Effector memory CD8-positive, alpha-beta T cell (primary cell): ENCODE measurements at places on chromosomes 12 and 14.
A peak's percentile ranks its signal among the peaks of the same experiment; 100 is the strongest.

DNA sequence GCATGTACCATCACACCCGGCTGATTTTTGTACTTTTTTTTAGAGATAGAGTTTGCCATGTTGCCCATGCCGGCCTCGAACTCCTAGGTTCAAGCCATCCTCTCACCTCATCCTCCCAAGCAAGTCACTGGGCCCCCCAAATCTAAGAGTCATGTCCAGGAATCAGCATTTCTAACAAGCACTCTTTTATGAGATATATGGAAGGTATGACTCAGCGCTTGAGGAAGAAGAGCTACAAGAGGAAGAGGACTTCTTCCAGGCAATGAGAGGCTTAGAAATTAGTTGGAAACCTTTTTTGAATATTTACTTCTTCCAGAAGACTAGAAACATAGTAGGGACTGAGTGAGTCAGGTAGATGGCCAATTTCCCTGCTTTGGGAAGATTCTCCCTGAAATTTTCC lies 114.5 kb downstream of the HMGA2 start:
- no peak for DNase-seq

DNA sequence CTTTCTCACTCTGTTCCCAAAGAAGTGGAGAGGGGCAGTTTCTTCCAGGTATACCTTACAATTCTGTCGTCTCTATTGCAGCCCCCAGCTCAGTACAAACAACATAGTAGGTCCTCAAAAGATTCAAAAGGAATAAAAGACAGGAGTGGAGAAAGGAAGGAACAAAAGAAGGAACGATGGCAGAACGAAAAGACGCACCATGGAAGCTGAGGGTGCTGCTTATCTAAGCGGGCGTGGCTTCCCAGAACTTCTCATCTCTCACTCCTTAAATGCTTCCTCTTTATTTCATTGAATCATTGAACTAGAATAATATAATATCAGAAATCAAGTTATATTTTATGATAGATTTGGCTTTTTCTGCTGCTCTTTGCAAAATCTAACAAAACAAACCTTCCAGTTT lies 13.7 kb upstream of the LTA4H start:
- DNase-seq: no peak

DNA sequence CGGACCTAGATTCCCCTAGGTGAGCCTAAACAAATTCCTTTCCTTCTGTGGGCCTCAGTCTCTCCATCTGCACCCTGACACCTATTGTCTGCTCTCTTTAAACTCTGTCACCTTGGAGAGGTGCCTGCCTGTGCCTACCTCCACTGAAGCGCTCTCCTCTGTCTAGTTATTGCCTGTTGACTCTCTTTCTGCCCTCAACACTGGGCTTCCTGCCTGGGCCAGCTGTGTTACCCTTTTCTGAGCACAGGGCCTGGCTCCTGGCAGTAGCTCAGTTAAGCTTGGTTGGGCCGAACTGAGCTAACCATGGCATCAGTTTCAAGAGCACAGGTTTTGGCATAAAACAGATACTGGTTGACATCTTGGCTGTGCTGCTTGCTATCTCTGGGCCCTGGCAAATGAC lies 43.5 kb downstream of the PRMT8 start:
- DNase-seq: no peak

- DNase-seq: no peak
Observed at GRCh38 chr14:41130274-41130673, 476.4 kb upstream of the LRFN5 start.

DNA sequence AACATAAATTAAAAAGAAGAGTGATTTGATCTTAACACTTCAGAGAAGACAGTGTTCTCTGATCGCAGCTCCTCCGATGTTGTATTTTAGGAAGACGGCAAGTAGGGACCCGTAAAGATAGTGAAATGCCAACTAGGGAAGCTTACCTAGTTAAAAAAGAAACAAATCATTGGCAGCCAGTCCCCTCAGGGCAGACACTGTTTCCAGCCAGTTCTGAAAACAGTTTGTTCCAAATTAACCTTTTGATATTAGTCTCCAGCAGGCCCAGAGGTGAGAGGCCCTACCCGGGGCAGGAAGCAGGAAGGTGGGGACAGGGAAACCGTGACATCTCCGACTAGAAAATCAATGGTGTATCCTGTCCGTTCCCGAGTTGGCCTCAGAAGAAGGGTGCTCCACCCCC lies 56.0 kb downstream of the KSR2 start:
- DNase-seq: no peak

DNA sequence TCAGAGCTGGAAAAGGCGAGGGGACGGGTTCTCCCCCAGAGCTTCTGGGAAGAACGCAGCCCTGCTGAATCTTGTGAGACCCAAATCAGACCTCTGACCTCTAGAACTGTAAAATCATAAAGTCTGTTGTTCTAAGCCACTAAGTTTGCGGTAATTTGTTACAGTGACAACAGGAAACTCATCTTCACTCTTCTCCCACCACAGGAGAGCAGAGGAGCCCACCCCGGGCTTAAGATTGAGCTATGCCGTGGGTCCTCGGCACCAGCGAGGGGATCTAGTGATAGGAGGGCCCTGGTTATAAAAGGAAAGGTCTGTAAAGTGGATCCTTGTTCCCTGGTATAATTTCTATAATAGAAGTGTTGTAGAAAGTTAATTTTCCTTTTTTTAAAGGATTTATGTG lies 7.6 kb downstream of the MLXIP start:
- DNase-seq: no peak

DNA sequence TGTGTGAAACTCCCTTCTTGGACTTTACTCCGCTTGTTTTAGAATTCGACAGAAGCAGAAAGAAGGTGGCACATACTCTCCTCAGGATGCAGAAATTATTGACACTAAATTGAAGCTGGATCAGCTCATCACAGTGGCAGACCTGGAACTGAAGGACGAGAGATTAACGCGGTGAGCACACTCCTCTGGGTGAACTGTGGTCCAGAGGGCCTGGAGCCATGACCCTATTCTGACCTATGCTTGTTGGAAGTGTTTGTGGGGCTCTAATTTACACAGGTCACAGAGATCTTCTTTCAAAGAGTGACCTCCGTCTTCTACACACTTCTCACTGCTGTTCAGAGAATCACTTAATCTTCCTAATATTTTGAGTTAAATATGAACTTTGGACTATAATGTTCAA lies 72.5 kb upstream of the MYF6 start:
- DNase-seq: no peak

- DNase-seq: peak; percentile 5
Observed at GRCh38 chr12:12171991-12172511, 94.8 kb downstream of the LRP6 start.

DNA sequence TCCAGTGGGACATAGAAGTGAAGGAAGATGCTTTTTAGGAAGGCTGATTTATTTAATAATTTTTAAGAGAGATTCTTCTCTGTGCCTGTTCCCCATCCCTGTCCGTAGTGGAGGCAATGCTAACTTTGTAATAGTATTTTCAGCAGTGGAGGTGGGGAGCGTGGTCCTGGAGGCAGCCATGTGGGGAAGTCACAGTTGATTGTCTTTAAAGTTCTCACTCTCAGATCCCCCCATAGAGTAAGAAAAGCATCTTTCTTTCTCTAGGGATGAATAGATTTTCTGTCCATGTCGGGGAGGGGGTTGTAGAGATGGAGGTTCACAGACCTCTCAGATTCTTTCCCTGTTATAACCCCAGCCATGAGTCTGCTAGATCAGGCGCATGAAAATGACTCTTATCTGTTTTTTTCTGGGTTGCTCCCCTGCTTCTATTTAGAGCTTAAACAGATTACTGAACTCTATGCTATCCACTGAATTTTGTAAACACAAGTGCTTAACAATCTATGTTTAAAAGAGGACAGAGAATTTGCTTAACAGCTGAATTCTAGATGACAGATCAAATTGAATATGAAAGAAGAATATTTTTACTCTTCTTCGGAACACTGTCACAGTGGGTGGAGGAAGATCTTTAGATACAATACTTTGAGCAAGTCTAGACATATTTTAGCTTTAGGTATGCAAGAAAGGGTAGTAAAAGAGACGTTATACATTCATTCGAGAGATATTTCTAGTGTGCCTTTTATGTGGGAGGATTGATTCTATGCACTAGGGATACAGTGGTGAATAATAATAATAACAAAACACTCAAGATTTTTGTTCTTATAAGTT lies 25.3 kb downstream of the TMEM117 start:
- DNase-seq: no peak

DNA sequence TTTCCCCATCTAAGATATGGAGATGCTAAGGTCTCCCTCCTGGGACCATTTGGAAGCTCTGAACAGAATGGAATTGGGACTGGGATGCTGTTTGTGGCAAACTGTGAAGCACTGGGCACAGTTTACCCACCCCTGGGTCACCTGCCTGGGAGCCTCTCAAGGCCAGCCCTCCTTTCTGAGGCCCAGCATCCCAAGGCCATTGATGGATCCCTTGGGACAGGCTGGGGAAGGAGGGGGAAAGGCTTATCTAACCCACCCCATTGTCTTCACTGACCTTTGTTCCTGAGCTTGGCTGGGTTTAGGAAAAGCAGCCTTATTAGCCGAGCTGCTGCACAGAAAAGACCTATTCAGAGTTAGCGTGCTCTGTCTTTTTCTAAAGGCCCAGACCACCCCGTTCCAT lies 5.2 kb downstream of the CCDC85C start:
- no peak for DNase-seq

GRCh38 chr12:49529414-49529813 lies 9.4 kb upstream of the KCNH3 start:
- no peak for DNase-seq

DNA sequence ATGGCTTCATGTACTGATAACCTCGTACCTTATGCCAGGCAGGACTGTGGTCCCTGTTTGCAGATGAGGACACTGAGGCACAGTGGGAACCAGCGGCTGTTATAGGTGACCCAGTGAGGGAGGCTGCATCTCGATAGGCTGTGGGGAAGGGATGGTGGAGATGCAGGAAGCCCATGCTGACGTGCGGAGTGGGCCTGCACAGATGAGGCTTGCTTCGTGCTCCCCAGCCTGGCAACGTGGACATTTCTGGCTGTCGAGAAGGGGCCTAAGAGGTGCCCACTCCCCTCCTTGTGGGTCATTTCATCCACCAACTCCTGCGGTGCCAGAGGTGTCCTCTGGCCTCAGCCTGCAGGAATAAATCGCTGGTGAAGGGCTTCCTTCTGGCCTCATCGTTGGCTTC lies 107.4 kb downstream of the SLC25A47 start:
- no peak for DNase-seq

GRCh38 chr12:113190761-113191160 lies 5.2 kb downstream of the RITA1 start:
- no peak for DNase-seq

GRCh38 chr14:101814934-101815333 lies 53.4 kb downstream of the PPP2R5C start:
- DNase-seq: no peak

GRCh38 chr14:35414365-35414764 lies 9.8 kb upstream of the NFKBIA start:
- DNase-seq: no peak

- DNase-seq: no peak
Observed at GRCh38 chr14:86196471-86196870, 666.5 kb downstream of the FLRT2 start.

- DNase-seq: no peak
Observed at GRCh38 chr12:113818833-113819232, 147.3 kb downstream of the RBM19 start.

GRCh38 chr12:99997806-99998205 lies 13.1 kb upstream of the ANKS1B start:
- no peak for DNase-seq

- no peak for DNase-seq
Observed at GRCh38 chr14:99891900-99892299, 98.7 kb downstream of the EML1 start.

DNA sequence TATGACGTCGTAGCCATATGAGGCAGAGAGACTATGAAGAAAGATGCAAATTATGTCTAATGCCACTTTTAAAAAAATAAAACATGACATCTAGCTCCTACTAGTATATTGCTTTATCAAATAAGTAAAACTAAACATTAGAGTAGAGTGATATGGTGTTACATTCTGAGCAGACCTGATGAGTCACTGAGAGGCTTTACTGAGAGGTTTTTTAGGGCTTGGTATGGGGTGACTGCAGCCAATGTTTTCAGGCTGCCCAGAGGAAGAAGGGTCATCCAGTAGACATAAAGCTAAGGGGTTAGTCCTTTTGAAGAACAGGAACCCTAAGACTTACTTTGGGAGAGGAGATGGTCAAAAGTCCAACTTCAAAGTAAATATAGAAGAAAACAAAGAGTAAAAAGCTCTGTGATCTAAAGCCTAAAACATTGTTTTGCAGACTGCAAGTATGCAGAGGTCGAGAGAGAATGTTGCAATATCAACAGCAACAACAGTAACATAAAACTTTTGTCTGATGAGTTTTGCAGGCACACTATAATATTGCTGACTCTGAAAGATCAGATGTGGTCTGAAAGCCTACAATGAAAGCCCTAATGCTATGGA lies 774.7 kb downstream of the TMTC2 start:
- DNase-seq: no peak

- no peak for DNase-seq
Observed at GRCh38 chr12:127558361-127558760, 708.6 kb upstream of the TMEM132C start.

- no peak for DNase-seq
Observed at GRCh38 chr14:25150401-25150800, 100.5 kb upstream of the STXBP6 start.

DNA sequence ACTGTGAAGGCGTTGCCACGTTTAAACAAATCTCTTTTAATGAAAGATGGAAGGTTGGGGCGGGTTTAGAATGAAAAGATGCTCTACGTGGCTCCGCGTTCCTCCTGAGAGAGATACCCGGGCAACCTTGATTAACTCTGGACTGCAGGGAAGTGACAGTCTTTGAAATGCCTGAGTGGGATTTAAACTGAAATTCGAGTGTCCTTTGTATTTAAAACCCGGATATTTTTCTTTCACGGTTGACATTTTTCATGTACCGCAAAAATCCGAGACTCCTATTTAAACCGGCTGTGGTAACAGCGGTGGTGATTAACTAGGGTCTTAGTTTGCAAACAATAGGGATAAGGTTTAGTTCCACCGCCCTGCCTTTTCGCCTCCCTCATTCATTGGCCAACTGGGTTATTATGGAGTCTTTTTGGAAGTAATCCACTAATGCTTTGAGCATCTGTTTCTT lies 707 bp downstream of the G2E3 start:
- no peak for DNase-seq

DNA sequence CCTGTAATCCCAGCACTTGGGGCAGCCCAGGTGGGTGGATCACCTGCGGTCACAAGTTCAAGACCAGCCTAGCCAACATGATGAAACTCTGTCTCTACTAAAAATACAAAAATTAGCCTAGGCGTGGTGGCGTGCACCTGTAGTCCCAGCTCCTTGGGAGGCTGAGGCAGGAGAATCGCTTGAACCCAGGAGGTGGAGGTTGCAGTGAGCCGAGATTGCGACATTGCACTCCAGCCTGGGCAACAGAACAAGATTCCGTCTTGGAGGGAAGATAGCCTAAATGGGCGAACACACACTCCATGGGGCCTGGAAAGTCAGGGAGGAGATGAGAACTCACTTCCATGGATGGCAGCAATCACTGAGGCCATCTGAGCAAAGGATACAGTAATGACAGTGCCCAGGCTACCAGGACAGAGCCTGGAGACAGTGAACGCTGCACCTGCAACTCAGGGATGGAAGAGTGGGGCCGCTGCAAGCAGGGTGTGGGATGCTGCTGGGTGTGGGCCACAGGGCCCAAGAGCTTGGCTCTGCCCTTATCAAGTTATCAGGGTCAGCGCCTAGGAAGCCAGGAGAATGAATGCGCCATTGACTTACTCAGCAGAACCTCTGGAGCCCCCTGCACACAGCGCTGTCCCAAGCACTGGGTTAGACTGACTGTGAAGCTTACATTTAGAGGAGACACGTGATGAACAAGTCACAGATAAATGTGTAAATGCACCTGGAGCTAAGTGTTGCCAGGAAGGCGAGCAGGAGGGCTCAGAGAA lies 28.9 kb downstream of the FOXN3 start:
- no peak for DNase-seq
